Thyroid gland (tissue), 4 donors: ENCODE measurements at places on chromosomes 6 and 20.
A peak's percentile ranks its signal among the peaks of the same experiment; 100 is the strongest.

GRCh38 chr20:59850018-59850641, 83.3 kb downstream of the SYCP2 start:
- DNase-seq, result no peak

DNA sequence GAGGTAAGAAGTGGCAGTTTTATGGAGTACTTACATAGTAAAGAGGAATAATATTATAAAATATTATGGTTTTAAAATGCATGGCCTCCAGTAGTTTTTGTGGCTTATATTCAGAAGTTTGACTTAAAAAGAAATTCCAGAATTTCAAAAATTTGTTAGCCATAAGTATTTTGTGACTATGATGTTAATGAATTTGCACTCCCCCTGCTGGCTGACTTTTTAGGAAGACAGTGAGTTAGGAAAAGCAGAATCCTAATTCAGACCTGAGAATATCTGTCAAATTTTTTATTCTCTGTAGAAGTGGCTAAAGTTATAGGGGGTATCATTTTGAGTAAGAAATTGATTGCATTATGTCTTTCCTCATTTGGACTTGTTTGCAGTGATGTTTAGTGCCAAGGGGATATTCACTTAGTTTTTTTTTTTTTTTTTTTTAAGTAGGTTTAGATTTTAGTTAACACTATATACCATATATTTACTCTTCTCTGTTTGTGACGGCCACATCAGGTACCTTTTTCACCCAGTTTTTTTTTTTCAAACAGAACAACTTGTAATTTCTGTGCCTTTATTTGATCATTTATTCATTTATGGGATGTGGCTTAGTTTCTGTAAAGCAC, 40.8 kb downstream of the ZFAND3 start:
- no peak for DNase-seq

- DNase-seq, result no peak
Measured at GRCh38 chr6:161536224-161536630, 262.4 kb upstream of the AGPAT4 start.

DNA sequence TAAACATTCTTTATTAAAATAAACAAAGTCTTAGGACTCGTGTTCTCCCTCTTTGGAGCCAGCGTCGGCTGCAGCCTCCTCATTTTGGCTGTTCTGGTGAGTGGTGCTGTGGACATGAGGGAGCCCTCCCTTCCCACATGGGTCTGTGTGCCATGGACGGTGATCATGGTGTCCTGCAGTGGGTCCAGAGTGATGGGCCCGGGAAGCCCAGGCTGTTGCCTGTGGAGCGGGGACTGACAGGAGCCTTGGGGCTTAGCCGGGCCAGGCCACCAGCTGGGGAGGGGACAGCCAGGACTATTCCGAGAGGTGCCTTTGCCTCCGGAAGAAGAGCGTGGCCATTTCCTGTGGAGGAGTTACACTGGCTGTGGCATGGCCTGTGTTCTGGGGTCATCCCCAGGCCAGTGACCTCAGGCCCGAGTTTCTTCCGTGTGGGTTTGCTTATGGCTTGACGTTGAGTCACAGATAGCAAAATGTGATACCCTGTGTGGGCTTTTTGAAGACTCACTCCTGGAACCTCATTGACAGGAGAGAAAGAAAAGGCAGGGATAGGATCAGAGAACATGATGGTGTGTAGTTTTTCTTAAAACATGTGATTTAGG, 153.4 kb downstream of the DTNBP1 start:
- DNase-seq, result no peak

DNA sequence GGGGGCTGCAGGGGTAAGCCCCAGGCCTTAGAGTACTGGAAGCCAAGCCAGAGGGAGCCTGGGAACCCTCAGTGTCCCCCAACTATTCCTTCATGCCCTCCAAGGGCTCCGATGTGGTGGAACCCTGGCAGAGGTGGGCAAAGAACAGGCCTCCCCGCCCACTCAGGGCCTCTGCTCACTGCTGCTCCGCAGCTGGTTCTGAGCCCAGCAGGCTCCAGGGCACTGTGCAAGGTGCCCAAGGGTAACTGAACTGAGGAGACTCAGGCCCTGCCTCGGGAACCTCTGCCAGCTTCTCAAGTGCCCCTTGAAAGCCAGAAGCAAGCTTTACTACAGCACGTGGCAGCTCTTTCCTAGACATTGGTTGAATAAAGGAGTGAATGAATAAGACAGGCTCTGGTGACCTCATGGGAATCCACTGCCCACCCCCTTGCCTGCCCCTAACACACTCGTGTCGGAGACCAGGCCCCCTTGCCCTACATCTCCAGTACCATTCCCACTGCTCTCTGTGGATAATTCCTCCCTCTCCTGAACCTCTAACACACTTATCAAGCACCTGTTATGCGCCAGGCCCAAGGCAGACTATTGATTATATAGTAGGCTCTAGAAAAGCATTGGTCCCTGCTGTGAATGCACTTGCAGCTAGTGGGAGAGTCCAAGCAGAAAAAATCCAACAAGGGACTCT, 55.0 kb downstream of the TOX2 start:
- DNase-seq, result peak; percentile 97

DNA sequence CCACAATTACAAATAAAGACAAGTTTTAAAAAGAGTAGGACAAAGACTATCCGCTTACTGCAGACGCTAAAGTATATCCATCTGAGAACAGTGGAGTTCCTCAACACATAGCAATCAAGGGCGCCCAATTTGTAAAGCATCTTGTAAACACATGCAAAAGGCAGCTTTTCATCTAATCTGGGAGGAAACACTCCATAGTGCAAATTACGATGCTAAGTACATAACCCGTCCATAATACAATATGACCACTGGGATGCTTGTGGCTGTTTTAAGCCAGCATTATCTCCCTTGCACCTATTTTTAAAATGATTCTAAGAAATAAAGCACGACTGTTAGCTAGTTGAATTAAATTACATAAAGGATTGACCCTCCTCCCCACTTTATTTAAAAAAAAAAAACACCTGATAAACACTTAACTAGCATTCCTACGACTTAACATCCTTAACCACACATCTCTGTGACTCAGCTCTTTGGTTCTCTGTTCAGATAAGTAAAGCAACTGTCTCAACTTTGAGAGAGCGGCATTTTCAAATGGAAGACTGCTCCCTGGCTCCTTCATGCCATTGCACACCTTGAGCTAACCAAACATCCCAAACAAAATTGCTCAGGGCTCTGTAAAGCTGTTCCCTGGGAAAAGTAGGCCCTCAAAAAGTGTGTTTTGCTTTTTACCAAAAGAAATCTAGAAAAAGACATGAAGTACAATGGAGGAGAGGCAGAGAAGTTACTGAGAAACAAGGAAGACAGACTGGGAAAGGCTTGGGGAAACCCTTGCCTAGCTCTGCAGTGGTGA, 14.2 kb downstream of the SLC22A23 start:
- no peak for DNase-seq

DNA sequence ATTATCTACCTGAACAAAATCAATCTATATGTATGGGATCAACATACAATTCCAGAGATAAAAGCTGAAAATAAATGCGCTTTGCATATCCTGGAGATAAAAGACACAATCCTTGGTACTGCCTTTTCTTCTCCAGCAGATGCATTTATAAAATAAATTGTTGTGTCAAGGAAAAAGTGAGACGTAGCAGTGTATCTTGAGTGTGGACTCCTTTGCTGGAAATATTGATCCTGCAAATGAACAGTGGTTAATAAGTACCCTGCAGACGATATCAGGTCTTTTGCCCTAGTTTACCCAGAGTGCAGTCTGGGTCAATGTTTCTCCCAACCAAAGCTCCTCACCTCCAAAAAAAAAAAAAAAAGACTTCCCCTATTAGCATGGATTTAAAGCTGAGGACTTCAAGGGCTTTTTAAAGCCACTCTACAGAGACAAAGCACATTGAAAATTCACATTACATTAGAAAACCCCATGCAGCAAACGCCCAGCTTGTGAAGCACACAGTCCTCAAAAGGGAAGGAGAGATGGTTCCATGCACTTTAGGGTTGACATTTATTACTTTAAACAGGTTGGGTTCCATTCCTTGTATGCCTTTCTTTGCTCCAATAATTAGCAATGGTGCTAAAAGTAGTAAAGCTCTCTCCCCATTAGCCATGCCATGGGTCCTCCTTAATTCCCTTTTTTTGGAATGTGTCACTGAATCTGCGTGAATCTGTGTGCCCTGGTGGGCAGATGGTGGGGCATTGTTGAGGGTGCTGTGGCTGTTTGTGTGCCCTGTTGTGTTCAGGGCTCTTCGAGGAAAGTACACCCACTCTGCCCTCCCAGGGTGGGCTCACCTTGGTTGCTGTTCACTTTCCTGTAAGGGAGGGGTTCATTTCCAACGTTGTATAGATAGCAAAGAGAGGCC, 21.1 kb downstream of the FOXA2 start:
- no peak for DNase-seq
